ENCODE measurements at places on chromosomes 6 and 20.

DNA sequence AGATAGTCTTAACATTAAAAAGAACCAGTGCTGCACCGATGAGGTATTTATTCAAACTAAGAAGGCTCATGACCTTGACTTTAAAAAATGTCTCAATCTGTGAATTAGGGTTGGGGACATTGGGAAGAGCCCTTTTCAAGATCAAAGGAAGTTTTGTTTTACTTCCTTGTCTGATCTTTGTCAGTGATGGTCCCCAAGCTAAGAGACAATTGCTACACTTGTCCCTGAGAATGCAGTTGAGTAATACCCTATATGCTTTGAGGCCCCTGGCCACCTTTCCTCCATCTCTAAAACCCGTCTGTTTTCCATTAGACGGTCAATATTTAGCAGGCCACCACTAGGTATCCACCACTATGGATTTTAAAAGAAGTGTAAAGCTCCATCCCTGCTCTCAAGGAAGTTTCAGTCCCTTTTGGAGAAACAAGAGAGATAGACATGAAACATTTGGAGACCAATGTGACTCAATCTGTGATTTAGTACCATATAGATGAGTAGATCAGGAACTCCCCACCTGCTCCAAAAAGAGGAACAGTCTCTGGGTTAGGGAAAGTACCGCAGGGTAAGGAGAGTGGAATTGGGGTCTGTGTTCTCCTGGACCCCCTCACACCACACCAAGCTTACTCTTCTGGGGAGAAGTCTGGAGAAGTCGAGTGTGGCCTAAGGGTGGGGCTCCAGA is 99.1 kb upstream of the ISM1 start:
- no peak for DNase-seq

- no peak for DNase-seq
Measured at GRCh38 chr6:53199156-53199555, 50.5 kb upstream of the GCM1 start.

- no peak for DNase-seq
Measured at GRCh38 chr6:152001408-152001807, 193.9 kb downstream of the ESR1 start.

GRCh38 chr20:8427419-8428040 is 295.5 kb downstream of the PLCB1 start:
- DNase-seq, result no peak

DNA sequence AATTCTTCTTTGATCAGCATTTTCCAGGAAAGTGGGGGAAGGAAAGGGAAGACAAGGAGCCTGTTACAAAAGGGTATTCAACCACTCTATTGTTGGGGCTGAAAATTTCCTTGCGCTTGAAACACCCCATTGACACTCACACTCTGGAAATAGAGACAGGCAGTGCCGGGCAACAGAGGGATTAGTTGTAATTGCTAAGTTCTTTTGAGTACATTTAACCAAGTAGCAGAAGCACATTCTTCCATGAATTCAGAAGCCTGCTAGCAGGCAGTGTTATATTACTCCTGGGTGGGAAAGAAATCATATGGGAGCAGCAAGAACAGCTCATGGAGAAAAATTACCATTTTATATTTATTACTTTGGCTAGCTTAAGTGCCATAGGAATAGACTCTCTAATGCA is 745.5 kb downstream of the C6orf118 start:
- DNase-seq, result no peak

GRCh38 chr6:156620331-156620730 is 156.8 kb upstream of the ARID1B start:
- DNase-seq, result no peak

DNA sequence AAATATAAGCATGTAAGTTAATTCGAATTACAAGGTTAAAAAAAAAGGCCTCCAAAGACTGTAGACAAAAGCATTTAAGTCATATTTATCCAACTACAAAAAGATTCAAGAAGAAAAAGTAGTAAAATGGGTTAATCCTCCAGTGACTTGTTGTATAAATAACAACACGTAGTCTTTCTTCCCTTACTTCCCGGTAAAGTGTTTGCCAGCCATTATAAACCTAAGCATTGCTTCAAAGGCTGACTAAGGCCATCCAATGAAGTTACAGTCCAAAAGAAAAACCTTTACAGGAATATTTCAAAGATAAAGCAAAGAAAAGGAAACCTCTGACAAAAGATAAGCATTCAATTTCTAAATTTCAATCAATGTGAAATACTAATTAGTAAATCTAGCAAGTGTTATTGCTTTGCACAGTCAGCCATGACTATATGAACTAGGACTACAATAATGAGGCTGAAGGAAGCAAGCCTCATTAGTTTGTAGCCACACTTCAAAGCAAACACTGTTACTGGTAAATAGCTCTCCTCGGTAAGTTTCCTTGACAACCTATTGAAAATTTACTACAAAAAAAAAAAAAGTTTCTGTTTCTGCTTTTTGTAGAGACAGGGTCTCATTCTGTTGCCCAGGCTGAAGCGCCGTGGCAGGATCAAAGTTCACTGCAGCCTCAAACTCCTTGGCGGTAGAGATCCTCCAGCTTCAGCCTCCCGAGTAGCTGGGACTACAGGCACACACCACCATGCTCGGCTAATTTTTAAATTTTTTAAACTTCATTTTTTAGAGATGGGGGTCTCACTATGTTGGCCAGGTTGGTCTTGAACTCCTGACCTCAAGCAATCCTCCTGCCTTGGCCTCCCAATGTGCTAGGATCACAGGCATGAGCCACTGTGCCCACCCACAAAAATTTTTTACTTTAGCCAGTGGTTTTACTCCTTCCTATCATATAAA is 46.0 kb downstream of the NUDT3 start:
- DNase-seq, result no peak

DNA sequence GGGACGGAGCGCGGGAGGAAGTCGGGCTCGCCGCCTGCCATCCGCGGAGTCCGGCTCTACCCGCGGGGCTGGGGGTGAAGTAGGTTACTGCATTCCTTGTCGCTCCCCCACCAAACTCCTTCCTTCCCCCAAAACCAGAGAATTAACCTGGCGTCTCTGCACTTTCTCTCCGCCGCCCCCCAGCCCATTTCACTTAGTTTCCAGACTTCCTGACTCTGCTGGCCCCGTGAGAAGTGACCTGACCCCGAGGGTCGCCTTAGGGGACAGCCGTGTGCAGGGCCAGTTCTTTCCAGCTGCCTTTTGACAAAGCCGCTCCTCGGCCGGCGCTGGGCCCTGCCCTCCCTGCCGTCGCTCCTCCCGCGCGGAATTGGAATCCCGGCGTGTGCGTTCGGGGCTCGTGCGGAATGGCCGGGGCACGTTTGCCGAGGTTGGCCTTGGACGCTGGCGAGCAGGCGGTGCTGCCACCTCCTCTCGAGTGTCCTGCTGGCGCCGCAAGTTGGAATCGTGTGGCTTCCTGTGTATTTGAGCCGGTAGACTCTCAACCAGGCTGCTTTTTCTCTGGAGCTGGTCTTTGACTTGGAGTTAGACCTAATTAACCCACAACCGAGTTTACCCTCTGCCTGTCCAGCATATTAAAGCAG is 650 bp downstream of the DCBLD1 start:
- peak; percentile 43 for DNase-seq

- no peak for DNase-seq
Measured at GRCh38 chr6:152018876-152019275, 211.4 kb downstream of the ESR1 start.
